ENCODE measurements at places on chromosomes 7 and 10.

DNA sequence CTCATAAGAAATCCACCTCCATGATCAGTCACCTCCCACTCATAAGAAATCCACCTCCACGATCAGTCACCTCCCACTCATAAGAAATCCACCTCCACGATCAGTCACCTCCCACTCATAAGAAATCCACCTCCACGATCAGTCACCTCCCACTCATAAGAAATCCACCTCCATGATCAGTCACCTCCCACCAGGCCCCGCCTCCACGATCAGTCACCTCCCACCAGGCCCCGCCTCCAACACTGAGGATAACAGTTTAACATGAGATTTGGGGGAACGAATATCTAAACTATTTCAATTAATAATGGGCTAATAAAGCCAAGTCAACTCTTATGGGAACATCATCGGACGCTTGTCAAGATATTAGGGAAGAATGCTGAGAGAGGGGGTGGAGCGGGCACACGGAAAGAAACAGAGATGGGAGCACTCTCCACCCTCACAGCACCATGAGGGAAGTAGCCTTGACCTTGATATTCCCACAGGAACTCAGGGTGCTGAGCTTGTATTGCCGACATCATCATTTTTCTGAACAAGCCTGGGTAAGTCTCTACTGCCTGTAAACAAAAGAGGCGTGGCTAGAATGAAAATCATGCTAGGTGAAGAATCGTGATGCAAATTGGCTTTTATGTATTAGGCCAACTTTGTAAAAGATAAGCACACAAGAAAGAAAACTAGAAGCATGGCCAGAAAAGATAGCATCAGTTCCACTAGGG lies 303.5 kb upstream of the KLF6 start:
- no peak for DNase-seq

DNA sequence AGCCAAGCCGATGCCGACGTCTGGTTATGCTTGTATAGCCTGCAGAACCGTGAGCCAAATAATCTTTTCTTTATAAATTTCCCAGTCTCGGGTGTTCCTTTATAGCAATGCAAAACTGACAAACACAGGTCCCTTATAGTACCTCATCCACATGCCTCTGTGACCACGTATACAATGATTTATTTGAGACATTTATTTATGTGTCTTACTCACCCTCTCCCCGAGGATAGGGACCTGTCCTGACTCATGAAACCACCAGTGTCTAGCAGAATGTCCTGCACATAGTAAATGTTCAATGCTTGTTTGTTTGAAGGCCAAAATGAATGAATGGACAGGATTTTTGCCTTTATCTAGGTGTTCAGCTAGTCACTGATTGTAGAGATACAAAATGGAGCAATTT lies 147.9 kb upstream of the FZD8 start:
- DNase-seq, result no peak

DNA sequence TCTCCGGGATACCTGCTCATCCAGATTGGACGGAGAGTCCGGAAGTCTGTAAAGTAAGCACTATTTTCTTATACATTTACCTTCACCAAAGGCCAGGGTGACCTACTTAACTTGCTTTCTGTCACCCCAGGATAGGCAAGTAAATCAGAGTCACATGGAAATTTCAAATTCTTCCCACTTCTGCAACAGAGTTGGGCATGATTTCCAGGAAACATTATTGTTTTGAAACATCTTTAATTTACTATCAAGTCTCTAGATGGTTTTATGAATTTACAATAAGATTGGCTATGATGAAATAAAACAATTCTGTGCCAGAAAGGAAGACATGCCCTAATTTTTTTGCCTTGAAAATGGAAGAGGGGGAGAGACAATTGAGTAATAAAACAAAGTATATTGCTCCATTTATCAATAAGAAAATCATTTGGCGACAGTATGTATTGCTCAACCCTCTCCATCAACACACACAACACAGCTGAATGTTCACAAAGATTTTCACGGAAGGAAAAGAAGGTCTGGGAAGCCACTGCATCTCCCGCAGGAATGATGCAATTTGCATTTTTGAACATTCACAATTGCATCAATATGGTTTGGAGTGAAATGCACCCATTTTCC lies 702.8 kb downstream of the PARD3 start:
- DNase-seq, result no peak

DNA sequence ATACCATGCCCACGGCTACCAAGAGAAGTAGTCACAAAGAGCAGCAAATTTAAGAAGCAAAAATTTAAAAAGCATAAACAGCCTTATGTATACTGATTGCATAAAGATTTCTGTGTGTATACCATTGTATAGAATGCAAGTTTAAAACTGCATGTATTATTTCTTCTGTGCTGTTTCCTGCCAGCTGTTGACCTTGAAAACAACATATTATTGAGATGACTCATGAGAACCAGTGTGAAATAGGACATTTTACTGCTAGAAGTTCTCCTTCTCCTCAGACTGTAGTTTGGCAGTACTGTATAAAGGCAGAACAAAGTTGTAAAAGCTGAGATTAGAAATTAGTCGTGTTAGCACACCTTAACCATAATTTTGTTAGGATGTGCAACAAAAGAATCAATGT lies 42.3 kb upstream of the SGCE start:
- no peak for DNase-seq

DNA sequence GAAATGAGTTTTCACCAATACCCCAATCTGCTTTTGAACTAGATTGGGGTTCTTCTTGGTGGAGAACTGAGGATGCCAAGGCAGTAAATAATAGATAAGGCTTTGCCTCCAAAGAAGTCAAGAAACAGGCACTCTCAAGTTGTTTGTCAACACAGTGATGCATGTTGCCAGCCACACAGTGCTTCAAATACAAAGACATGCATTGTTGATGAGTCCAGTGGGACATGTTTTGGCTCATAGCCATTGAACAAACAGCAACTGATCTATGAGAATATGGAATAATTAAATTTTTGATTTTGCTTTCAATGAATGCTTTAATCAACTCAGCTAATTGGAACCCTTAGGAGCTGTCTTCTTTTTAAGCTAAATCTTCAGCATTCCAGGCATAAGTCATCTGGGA lies 346.4 kb downstream of the THSD7A start:
- no peak for DNase-seq

GRCh38 chr7:157775560-157776332 lies 438.9 kb downstream of the DNAJB6 start:
- DNase-seq, result no peak

- DNase-seq, result no peak
These were observed 763.5 kb downstream of the AUTS2 start for GRCh38 chr7:70361821-70362220.

- DNase-seq, result no peak
These were observed 12.2 kb downstream of the SFTPA2 start for GRCh38 chr10:79547973-79548372.

Measured in CMK (cell line).